Nucleus accumbens (tissue), 56 donors: ENCODE measurements at places on chromosomes 6 and 20.

- DNase-seq, result no peak
Observed at GRCh38 chr6:24431045-24431451, 28.3 kb downstream of the MRS2 start.

GRCh38 chr20:1813101-1813529 is 82.1 kb upstream of the SIRPA start:
- DNase-seq, result no peak

DNA sequence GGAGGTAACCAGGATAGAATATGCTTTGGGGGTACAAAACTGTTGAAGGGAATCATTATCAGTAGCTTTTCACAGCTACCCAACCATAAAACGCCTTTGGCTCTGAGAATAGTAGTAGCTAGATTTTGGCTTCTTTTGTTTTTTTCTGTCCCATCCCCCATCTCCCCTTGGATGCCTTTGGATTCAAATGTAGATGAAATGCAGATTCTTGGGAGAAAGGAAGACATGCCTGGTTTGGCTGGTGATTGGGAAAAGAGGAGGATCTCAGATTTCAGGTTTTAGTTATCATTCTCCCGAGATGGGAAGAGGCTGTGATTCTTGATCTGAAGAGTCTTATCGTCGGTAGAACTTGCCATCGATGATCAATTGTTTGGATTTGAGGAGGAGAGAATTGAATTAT is 3.5 kb upstream of the CDYL start:
- DNase-seq, result no peak

- DNase-seq, result no peak
Observed at GRCh38 chr6:105193647-105194046, 13.8 kb upstream of the POPDC3 start.

DNA sequence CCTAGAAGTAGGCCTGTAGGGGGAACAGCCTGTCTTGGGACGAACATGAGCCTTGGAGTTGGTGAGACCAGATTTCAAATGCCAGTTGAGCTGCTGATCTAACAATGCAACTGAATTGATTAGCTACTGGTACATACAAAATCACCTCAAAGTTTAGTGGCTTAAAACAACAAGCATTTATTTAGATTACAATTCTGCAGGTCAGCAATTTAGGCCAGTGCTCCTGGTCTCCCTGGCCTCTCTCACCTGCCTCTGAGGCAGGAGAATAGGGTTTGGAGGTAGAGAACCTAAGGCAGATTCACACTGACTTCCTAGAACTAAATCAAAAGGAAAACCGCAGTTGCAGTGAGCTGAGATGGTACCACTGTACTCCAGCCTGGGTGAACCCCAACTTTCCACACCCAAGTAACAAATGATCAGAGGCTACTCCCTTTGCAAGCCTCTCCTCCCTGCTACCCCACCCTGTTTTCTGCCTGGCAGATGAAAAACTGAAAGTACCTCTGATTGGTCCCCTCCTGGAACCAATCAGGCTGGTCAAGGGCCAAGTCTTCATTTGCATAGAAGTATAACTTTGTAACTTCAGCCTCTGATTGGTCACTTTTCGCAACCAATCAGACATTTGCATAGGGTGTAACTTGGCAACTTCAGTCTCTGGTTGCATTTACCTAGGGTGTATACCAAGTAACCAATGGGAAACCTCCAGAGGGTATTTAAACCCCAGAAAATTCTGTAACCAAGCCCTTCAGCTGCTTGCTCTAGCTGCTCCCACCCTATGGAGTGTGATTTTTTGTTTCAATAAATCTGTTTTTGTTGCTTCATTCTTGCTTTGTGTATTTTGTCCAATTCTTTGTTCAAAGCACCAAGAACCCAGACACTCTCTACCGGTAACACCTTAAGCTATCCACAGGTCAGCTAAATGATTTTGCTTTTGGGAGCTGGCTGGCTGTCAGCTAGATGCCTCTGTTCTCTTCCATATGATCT is 8.1 kb upstream of the UBR2 start:
- DNase-seq, result no peak

DNA sequence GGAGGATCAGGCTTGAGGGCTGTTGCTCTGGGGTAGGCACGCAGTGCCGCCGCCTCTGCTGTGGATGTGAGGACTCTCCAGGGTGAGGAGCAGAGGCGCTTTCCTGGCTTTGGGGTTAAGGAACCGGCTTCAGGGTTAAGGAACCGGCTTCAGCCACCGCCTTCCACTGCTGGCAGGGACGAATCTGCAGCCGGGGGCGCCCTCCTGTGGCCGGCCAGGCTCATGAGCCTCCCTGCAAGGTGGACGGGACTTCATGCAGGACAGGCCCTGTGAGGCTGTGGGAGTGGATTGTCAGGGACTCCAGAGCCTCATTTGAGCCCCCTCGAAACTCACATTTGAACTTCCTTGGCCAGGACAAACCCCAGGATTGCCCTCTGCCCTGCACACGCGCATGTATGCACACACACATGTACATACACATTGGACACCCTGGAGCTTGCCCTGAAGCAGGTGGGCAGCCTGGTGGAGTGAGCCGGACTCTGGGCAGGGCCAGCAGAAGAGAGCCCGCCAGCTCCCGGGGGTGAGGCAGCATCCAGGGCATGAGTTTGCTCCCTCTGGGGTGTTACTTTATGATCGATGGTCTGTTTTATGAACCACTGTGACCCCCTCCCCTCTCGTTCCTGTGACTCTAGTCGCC is 146.9 kb downstream of the PHACTR3 start:
- peak; percentile 69 for DNase-seq

- DNase-seq, result no peak
Observed at GRCh38 chr6:72861059-72861458, 239.2 kb downstream of the KCNQ5 start.

- DNase-seq, result no peak
Observed at GRCh38 chr20:46367967-46368901, 38.2 kb downstream of the ELMO2 start.

- no peak for DNase-seq
Observed at GRCh38 chr6:105038259-105038658, 81.4 kb downstream of the LIN28B start.

GRCh38 chr6:135105710-135106109 is 51.1 kb upstream of the HBS1L start:
- no peak for DNase-seq

- DNase-seq, result no peak
Observed at GRCh38 chr6:161462148-161462547, 188.3 kb upstream of the AGPAT4 start.

GRCh38 chr6:66628917-66629316 is 921.9 kb upstream of the EYS start:
- no peak for DNase-seq

DNA sequence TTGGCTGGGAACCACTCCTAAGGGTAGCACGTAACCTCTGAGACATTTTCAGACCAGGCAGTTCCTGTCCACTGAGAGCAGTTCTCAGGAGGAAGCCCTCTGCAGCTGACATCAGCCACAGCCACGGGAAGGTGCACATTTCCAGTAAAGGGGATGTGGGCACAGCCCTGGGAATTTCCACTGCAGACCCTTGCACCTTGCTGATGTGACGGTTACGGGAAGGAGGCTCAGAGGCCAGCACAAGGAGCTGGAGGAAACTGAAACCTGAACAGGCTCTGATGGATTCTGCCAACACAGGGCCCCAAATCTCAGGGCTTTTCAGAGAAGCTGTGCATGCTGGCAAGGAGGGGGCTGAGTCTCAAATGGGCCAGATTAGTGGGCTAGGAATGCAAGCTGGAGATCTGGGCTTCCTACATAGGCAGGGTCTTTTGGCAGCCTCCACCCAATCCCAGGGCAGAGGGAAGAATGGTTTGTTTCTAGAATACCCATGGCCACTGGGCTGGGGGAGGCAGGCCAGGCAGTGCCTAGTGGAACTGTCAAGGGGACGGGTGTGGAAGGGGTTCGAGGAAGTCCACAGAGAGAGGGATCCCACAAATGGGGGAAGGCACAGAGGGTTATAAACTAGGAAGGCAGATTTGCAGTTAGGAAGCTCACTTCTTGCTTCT is 14.2 kb downstream of the EBF4 start:
- DNase-seq, result no peak

DNA sequence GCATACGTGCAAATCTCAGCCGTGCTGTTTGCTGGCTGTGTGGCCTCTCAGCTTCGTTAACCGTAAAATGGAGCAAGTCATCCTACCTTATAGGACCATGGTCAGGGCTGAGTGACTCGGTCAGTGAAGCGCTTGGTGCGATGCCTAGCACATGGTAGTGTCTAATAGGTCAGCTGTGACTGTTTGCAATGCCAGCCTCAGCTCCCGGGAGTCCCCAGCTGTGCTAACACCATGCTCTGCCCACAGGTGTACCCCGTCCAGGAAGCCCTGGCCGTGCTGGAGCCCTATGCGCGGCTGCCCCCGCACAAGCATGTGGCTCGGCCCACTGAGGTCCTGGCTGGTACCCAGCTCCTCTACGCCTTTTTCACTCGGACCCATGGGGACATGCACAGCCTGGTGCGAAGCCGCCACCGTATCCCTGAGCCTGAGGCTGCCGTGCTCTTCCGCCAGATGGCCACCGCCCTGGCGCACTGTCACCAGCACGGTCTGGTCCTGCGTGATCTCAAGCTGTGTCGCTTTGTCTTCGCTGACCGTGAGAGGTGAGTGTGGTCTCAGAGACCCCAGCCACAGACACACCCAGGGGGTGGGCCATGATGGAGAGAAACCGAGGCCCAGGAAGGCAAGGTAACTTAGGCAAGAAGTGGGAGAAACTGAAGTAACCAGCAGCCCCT is 10.6 kb downstream of the TRIB3 start:
- DNase-seq, result no peak

- DNase-seq, result no peak
Observed at GRCh38 chr6:136085370-136086115, 164.6 kb downstream of the MTFR2 start.

DNA sequence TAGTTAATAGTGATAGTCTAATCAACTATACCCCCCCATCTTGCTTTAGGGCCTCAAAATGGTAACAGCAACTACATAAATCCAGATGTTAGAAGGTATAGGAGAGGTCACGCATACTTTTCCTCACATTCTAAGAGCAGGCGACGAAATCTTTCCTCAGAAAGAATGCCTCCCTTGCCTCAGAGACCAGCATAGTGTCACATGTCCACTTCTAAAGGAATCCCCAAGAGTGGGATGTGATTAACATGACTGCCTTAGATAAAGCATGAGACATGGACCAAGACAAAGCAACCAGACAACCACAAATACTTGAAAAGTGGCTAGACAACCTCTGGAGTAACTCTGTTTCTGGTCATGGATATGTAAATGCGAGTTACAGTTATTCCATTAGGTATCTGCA is 710.7 kb downstream of the EYS start:
- no peak for DNase-seq

DNA sequence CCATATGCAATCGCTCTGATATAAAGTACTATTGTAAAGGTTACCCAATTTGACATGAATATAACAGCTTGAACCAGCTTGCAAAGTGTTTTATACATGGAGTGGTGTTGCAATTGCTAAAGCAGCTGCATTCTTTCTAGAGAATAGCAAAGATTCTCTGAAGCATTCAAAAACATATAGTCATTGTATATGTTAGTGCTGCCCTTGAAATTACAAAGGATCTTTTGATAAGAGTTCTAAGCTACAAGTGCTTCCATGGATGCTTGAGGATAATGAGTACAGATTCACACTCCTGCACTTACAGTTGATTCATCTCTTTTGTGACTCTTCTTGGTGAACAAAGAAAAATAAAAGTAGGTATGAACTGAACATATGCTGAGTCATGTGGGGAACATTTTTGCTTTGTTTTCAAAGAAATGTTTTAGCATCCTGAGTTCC is 175.7 kb downstream of the ALDH8A1 start:
- DNase-seq, result no peak

- no peak for DNase-seq
Observed at GRCh38 chr20:36364506-36364905, 58.4 kb downstream of the DLGAP4 start.

DNA sequence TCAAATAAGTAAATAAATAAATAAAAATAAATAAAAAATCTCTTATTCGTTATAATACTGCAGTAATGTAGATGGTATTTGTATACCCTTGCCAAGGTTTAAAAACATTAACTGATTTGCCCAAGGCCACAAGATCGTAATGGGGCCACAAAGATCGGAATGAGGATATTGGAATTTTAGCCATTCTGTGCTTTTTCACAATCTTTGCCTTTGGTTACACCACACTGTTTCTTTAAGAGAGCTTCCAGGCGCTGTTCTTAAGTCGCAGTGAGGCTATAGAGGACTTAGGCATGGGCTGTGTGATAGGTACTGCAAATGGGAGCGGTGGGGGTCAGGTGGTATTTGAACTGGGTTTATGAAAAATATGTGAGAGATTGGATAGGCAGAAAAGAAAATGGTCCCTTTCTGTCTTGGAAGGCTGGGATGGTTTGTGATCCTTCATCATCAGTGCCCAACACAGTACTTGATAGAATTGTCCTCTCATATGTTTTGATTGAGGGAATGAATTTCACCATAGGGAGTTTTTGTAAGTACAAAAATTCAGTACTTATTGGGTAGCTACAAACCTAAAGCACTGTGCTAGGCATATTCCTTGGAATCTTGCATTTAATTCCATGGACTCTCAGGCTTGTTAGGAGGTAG is 1.4 kb downstream of the NUS1 start:
- DNase-seq, result no peak

- no peak for DNase-seq
Observed at GRCh38 chr20:4060856-4061695, 45.7 kb upstream of the RNF24 start.

DNA sequence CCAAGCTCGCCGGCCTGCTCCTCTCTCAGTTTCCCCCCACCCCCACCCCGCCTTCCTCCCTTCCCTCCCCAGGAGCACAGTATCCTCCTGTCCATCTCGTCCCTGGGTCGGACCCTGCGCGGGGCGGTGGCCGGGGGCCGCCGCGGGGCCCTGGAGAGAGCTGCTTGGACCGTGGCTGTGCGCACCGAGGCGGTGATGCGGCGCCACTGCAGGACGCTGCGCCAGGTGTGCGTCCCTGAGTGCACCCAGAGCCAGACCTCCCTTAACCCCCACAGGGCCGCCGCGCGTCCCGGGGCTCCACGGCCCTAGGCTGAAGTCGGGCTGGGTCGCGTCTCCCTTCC is 2.2 kb downstream of the C20orf204 start:
- no peak for DNase-seq

- peak; percentile 56 for DNase-seq
Observed at GRCh38 chr20:37986873-37987601, 46.2 kb downstream of the TTI1 start.

DNA sequence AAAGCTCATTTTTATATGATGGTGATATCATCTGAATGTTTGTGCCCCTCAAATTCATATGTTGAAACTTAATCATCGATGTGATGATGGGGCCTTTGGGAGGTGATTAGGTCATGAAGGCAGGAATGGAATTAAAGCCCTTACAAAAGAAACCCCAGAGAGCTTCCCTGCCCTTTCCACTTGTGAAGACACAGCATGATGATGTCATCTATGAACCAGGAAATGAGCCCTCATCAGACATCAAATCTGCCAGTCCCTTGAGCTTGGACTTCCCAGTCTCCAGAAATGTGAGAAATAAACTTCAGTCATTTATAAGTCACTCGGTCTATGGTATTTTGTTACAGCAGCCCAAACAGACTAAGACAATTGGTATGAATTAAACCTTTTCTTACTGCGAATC is 153.1 kb downstream of the MYB start:
- DNase-seq, result no peak

- no peak for DNase-seq
Observed at GRCh38 chr6:125940247-125941041, 16.1 kb upstream of the HINT3 start.
